ENCODE measurements at places on chromosomes 2 and 18.

- DNase-seq, result no peak
These were observed 54.8 kb downstream of the RAPGEF4 start for GRCh38 chr2:172790404-172790803.

GRCh38 chr2:51213826-51214225 lies 181.9 kb upstream of the NRXN1 start:
- DNase-seq, result no peak

- DNase-seq, result no peak
These were observed 12.8 kb upstream of the MYO3B start for GRCh38 chr2:170165129-170165528.

DNA sequence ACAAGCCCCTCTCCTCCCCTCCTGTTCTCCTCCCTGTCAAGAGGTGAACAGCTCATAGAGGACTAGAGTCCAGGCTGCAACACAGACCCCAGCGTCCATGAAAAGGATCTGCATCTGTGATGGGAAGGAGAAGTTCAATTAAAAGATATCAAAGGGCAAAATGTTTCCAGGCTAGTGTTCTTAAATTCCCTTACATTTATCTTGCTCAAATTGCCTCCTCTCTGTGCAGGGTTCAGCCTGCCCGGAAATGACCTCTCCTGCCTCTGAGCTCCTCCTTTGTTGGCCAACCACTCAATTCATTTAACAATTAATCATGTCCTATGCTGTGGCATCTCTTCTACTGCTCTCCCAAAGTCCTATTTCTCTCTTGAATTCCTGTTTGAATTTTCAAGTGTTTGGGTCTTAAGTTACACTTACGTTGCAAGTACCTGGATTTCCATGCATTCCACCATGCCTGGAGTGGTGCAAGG lies 105.3 kb downstream of the TSN start:
- DNase-seq, result no peak

- DNase-seq, result no peak
These were observed 508.3 kb downstream of the TSN start for GRCh38 chr2:122263746-122264145.

DNA sequence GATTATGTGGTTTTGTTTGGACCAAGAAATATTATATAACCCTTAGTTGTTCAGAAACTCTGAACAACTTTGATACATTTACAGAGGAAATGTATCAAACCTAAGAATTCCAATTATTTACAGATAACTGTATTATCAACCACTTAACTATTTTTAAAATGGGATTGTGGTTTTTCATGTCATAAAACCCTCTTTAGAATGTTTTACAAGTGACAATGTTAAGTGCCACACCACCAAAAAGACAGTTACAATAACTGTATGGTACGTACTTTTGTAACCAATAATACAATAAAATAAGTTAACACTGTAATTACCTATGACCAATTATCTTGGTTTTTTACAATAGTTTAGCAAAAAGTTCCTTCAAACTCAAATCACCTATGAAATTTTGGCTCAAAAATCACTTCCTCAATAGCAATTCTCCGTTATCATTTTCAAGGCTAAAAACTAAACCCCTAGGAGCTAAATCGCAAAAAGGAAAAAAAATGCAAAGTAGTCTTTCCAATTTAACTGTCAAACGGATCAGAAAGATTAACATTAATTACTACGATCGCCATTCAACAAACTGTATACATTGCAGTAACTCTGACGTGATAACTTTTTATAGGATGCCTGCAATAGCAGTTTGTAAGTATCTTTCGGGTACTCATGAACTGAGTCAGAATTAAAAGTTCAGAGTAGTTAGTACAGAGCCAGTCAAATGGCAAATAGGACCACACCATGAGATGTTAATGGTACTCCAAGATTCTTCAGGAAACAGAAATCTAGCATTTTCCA lies 1.5 kb downstream of the ROCK1 start:
- DNase-seq, result no peak

- no peak for DNase-seq
These were observed 234.5 kb upstream of the CHST9 start for GRCh38 chr18:27419646-27420045.

DNA sequence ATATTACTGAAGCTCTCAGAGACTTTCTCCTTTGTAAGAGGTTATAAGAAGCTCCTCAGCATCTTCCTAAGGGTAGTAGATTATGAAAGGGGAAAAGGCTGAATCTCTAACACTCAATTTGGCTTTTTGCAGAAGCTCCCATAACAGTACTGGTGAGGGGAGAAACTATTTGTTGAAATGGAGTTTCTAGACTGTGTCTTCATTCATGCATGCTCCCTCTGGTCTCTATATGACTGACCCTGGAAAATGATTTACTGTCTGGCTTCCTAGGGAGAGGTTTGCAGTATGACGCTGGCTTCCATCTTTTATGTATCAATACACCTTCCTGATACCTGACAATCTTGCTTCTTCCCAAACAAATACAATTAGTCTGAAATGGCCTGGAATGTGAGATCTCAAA lies 63.9 kb downstream of the LDAH start:
- no peak for DNase-seq

GRCh38 chr2:235713189-235713588 lies 219.3 kb downstream of the AGAP1 start:
- DNase-seq, result no peak

DNA sequence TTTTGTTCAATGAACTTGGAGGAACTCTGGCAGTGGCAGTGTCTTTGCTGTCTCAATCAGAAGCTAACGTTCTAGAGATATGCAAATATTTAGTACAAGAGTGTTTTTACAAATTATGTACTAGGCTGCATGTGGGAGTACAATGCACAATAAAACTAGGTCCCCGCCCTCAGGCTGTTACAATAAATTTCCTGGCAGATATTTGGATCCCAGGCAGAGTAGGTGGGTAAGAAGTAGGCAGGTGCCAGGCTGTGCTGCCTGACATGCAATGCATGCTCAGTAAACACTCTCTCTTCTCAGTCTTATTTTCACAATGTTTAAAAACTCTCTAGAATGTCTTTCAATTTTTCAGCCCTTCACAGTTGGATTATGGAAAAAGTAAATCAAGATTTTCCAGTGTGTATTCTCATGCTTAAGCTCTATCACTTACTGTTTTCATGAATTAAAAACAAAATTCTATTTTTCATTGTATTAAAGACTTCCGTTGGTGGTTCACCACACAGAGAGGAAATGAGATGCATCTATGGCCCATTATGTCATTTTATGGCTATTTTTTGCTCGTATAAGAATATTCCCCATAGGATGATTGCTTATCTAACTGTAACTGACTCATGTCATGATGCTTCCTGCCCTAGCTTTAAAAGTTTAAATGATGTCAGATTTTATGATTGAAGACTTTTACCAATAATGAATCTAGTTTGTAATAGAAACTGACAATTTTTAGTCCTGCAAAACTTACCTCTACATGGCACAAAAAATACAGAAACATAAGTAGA lies 346.1 kb downstream of the RND3 start:
- DNase-seq, result no peak

DNA sequence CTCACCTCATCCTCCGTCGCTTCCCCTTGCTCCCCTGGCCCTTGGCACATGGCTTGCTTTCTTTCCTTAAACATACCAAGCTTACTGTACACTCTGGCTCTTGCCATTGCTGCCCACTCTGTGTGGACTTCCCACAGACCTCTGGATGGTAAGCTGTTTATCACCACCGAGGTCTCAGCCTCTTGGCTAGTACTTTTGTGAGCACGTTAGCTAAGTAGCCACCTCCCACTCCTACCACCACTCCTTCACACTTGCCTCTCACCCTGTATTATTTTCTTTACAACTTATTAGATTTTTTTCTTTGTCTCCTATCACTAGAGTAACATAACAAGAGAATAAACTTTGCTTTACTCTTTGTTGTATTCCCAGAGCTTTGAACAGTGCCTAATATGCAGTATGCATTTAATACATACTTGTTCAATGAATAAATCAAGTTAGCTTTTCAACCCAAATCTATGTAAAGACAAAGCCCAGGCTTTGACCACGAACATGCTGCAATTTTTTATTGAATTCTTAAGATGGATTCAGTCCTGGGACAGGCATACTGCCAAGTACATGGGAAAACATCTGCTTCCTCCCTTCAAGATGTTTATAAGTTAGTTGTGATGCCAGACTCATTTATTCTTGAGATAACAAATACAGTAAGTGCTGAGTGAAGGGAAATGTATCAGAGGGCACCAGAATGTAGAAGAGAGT lies 25.0 kb upstream of the MSGN1 start:
- DNase-seq, result no peak

- no peak for DNase-seq
These were observed 54.9 kb downstream of the ACTR2 start for GRCh38 chr2:65282477-65283053.

DNA sequence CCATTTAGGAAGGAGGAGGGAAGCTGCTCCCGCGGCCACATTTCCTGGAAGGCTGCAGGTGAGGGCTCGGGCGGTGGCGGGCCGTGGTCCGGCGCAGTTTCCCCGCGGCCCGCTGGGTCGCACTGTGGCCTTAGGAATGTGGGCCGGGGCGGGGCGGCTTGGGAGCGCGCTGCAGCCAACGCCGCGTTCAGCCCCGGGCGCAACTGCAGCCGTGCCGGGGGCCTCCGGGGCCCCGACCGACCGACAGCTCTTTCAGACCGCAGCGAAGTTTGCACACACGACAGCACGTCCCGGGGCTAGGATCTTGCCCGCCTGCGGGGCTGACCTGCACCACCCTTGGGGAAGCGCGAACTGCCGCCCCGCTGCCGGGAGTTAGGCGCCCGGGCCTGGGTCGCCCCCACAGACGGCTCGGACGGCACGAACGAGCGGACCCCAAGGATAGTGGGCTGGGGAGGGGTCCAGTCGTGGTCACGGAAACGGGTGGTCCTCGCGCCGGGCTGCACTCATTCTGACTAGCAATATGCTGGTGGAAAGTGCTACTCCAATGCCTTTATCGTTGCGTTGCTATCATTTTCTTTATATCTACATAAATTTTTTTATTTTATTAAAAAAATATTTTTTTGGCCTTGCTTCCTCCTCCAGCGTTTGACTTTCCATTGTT lies 69.9 kb upstream of the DLX2 start:
- DNase-seq, result peak; percentile 63

Data from AML-193 (cell line).